ENCODE measurements at places on chromosomes 2 and 18.

GRCh38 chr18:23183411-23184150 lies 48.3 kb downstream of the CABLES1 start:
- peak; percentile 94 for DNase-seq

DNA sequence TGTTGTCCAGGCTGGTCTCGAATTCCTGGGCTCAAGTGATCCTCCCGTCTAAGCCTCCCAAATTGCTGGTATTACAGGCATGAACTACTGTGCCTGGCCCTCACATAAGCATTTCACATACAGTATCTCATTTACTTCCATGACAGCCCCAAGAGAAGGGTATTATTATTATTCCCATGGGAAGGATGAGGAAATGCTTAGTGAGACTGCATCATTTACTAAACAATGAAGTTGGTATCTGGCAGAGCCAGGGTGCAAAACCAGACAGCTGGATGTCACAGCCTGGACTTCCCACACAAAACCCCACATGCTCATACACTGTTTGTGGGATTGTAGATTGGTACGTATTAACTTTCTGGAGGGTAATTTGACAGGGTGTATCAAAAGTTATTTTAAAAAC lies 29.9 kb downstream of the DAPL1 start:
- DNase-seq, result no peak

DNA sequence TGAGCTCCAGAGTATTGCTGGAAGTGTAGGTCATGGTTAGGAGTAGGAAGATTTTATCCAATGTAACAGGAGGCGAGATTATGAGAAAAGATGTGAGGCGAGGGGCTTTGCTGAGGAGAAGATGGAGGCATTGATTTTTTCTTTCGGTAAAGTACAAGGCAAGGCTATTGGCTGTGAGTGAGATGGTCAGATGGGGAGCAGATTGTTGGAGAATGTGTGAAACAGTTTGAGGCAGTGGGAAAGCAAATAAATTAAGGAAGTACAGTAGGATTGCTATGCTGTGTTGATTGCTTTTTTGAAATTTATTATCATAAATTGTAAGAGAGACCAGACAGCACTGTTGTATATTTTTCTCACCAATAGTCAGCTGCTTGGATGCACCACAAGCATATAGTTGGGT lies 173.3 kb downstream of the KCNE4 start:
- no peak for DNase-seq

DNA sequence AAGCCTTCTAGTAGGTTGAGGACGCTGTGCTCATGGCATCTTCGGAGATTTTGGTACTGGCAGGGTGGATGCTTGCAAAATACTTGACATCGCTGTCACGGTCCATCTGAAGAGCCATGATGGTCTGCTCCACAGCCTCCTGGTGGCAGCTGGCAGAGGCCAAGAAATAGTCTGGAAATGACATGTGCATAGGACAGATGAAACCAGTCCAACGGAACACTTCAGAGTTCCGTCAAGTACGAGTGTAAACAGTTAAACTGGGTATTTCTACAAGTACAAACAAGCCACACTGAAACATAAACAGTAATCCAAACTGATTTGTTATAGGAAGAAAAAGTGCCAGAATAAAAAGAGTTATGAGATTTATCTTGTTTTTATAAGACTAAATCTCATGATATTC lies 66.6 kb downstream of the PPP4R1 start:
- DNase-seq, result no peak

DNA sequence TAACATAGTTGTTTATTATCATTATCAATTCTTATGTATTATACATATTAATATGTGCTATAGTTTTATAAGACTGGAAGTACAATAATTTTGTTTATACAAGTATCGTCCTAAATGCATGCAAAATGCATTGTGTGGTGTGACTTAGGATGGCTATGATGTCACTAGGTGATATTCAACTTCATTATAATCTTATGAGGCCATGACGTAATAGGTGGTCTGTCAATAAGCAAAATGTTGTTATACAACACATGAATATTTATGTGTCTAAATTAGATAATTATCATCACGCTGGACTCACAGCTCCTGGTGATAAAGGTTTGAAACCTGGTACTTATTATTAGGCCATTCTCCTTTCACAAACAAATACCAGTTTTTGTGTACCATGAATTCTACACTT lies 104.4 kb upstream of the NYAP2 start:
- no peak for DNase-seq

DNA sequence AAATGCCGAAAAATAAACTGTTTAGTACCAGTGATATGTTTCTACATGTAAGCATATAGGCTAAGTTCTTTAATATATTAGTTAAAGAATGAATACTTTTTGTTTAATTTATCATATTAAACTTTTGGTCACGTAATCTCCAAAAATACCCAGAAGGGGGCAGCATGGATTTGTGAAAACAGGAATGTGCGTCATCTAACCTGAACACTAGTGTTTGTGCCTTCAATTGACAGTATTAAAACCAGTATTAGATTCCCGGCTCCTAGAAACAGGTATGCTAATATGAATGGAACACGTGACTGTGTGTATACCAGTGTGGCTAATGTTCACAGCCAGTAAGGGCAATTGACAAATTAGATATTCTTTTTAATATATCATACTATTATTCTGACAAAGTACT lies 51.8 kb downstream of the WDR7 start:
- peak; percentile 11 for DNase-seq

DNA sequence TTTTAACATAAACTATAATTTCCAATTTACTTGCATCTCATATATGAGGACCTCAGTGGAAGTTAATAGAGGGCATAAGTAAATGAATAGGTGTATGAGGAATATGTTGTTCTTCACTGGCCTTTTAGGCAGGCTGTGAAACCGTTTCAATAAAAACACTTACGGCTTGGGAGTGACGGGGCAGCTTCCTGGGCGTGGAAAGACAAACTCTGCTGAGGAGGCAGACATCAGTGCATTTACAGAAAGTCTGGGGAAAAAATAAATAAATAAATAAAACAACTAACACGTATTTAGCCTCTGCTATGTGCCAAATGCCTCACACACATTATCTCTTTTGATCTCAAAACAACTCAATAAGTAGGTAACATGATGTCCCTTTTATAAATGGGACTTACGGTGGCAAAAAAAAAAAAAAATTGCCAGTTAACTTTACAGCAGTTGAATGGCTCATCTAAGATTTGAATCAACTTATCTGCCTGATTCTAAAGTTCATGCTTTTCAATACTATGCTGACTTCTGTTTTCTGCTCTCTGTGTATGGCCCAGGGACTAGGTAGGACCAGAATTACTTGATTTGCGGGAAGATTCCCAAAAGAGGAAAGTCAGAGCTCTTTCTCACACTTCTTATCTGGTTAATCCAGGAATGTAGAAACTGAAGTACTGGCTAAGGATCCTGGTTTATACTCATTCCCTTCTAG lies 77.5 kb upstream of the LRATD1 start:
- DNase-seq, result no peak

DNA sequence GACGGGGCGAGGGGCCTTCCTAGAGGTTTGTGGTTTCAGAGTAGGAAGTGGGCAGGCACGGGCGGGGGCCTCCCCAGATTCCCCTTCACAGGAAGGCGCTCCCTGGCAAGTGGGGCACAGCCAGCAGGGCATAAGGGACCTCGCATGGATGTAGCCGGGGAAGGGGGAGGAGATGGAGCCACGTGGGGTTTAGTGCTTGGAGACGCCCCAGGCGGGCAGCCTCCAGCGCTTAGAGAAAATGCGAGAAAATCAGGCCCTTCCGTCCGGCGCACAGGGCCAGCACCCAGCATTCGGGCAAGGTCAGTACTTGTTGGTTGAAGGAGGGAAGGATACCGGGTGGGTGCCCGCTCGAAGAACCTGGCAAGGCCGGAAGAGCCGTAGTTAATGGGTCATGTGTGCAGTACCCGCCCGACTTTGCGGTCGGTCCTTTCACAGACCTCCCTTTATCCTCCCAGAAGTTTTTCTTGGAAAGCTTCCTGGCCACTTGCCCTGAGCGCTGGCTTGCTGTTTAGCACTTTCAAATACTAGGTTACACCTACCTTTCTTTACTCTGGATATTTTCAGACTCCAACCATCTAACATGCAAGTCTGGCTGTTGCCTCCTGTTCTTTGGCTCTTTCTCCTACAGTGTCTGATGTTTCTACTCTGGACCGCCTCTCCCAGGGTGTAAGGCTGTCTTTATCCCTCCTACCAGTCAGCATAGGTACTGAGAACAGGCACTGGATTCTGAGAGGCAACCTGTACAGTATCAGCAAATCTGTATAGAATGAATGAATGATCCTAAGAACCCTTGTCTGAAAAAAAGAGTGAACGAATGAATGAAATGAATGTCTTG lies 78.1 kb downstream of the CIB4 start:
- peak; percentile 52 for DNase-seq

All from astrocyte (in vitro differentiated cells and primary cell).